ENCODE measurements at places on chromosomes 5 and 9.

GRCh38 chr5:68237715-68238114 is 22.2 kb downstream of the PIK3R1 start:
- DNase-seq: no peak

GRCh38 chr5:160957312-160957861 is 105.4 kb upstream of the ATP10B start:
- no peak for DNase-seq

DNA sequence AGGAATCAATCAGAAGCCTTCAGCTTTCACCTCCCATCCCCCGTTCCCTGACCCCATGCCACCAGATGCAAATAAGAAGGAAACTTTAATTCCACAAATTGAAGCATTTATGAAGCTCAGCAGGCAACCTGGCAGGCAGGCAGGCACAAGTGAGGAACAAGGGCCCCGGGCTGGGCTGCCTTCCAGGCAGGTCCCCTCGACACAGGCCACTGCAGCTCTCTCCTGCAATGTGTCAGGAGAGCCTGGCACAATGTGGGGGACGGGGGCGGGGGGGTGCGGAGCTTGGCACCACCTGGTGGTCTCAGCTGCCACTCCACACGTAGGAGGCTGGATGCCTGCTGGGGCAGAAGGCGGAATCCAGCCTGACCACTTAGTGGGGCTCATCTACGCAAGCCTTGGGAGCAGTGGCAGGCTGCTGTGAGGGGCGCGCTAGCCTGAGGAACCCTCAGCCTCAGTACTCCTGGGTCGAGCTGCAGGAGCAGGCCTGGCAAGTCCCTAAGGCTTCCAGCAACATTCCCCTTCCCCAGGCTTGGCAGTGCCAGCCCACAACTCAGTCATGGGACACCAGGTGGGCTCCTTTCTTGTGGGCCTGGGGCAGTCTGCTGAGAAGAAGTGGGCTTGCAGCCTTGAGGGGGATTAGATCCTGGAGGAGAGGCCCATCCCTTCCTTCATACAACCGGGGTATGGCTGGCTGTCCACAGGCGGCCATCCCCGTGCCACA is 50.2 kb upstream of the KCNMB1 start:
- DNase-seq: no peak

DNA sequence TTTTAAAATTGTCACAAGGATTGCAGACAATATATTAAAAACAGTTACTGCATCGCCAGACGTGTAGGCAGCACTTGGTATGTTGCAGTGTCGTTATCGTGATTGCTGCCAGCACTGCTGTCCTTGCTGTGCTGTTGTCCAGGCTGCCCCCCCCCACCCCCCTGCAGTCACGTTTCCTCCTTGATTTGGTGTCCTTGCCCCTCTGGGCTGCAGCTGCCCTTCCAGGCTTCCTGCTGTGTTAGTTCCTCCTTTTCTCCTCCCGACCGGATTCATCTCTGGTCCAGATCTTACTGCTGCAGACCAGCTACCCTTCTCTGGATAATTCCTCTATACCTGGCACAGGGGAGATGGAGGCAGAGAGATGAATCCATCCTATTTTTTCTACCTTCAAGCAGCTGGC is 298.9 kb downstream of the TRIM32 start:
- no peak for DNase-seq

GRCh38 chr5:107395632-107396350 is 274.9 kb downstream of the EFNA5 start:
- no peak for DNase-seq

Data from CD4-positive, alpha-beta T cell treated with Interleukin-4 for 4 hours (primary cell).